ENCODE measurements at places on chromosomes 5 and 9.

- DNase-seq: peak; percentile 6
These were observed 50.1 kb upstream of the TTC39B start for GRCh38 chr9:15357050-15357653.

GRCh38 chr5:152404494-152404893 is 585 bp downstream of the NMUR2 start:
- DNase-seq: no peak

GRCh38 chr9:133763272-133764183 is 25.4 kb upstream of the SARDH start:
- no peak for DNase-seq

- DNase-seq: no peak
These were observed 349.5 kb downstream of the AGTPBP1 start for GRCh38 chr9:85392260-85392659.

DNA sequence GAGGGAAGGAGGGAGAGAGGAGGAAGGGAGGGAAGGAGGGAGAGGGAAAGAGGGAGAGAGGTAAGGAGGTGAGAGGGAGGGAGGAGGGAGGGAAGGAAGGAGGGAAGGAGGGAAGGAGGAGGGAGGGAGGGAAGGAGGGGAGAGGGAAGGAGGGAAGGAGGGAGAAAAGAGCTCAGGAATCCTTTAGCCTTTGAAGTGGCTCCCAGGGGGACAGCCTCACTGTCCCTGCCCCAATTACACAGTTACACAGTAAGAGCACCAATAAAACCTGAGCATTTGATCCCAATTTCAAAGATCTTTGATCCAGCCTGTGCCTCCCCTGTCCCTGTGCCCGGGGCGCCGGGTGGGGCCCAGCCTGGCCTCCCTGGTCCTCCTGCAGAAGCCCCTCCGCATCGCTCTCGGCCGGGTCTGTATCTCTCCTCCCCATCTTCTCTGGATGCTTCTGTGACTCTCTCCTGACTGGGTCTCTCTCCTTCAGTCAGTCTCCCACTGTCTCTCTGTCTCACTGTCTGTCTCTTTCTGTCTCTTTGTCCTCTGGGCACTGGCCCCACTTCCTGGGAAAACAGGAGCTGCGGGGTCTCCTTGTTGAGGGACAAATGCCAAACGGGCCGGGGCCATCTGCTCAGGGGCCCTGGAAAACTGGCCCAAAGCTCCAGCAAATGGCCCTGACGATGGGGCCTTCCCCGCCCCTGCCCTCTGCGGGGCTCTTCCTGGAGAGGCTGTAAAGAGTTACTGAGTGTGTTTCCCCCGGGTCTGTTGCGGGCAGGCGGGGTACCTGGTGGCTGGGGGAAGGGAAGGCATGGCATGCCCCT is 54.2 kb upstream of the EGFL7 start:
- no peak for DNase-seq

- DNase-seq: no peak
These were observed 14.1 kb upstream of the SLC25A51 start for GRCh38 chr9:37917801-37918664.

GRCh38 chr9:133184971-133185370 is 21.3 kb upstream of the GBGT1 start:
- peak; percentile 23 for DNase-seq
